ENCODE measurements at places on chromosomes 13 and 19.

- DNase-seq = peak; percentile 77
These were observed 142.2 kb downstream of the SIPA1L3 start for GRCh38 chr19:38049105-38049649.

GRCh38 chr13:93183302-93183701 lies 43.3 kb upstream of the GPC6 start:
- DNase-seq = no peak

DNA sequence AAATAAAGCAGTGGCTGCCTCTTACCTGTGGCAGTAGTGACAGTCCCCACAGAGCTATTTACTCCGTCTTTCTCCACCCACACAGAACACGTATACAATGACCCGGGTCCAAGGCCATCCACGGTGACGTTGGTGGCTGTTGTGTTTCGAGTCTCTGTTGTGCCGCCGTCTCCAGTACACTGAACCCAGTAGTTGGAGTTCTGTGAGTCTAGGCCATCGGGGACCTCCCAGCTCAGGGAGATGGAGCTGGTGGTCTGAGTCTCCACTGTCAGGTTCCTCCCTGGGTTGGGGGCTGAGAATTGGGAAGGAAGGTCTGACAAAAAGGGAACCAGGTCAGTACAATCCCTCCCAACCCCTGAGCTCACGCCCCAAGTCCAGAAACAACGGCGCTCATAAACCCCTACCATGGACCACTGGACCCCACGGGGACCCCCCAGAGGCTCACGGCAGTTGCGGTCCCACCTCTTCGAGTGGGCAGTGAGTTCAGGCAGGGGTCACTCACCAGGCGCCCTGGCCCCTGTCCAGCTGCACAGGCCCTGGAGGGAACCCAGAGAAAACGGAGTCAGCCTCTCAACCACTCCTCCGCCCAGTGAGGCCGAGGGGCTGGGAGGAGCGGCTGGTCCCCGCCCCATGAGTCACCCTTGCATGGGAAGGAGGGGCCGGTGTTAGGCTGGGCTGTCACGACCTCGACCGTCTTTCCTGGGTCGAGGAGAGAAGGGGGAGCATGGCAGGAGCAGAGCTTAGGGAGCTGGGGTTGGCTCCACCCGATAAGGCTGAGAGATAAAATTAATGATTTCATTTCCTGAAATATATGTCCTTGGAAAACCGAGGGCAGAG lies 2.4 kb downstream of the PTPRH start:
- peak; percentile 89 for DNase-seq

GRCh38 chr13:114285166-114285808 lies 3.9 kb downstream of the UPF3A start:
- DNase-seq = no peak

GRCh38 chr13:105343134-105343806 lies 1192.2 kb downstream of the EFNB2 start:
- no peak for DNase-seq

DNA sequence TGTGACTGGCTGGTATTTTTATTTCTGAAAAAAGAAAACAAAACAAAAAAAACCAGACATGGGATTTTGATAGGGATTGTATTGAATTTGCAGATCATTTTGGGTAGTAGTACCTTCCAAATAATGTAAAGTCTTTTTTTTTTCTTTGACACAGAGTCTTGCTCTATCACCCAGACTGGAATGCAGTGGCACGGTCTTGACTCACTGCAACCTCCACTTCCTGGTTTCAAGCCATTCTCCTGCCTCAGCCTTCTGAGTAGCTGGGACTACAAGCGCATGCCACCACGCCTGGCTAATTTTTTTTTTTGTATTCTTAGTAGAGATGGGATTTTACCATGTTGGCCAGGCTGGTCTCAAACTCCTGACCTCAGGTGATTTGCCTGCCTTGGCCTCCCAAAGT lies 4.2 kb downstream of the ZNF101 start:
- no peak for DNase-seq

- peak; percentile 48 for DNase-seq
These were observed 5.8 kb upstream of the USE1 start for GRCh38 chr19:17209126-17210036.

GRCh38 chr13:94617389-94618000 lies 15.8 kb downstream of the GPR180 start:
- peak; percentile 17 for DNase-seq

- no peak for DNase-seq
These were observed 20.4 kb downstream of the COG6 start for GRCh38 chr13:39675904-39676303.

- DNase-seq = no peak
These were observed 310.2 kb downstream of the SLITRK5 start for GRCh38 chr13:87981416-87981815.

GRCh38 chr13:42547612-42548011 lies 26.3 kb upstream of the TNFSF11 start:
- DNase-seq = no peak

- DNase-seq = no peak
These were observed 6.8 kb upstream of the DPRX start for GRCh38 chr19:53624771-53625545.

DNA sequence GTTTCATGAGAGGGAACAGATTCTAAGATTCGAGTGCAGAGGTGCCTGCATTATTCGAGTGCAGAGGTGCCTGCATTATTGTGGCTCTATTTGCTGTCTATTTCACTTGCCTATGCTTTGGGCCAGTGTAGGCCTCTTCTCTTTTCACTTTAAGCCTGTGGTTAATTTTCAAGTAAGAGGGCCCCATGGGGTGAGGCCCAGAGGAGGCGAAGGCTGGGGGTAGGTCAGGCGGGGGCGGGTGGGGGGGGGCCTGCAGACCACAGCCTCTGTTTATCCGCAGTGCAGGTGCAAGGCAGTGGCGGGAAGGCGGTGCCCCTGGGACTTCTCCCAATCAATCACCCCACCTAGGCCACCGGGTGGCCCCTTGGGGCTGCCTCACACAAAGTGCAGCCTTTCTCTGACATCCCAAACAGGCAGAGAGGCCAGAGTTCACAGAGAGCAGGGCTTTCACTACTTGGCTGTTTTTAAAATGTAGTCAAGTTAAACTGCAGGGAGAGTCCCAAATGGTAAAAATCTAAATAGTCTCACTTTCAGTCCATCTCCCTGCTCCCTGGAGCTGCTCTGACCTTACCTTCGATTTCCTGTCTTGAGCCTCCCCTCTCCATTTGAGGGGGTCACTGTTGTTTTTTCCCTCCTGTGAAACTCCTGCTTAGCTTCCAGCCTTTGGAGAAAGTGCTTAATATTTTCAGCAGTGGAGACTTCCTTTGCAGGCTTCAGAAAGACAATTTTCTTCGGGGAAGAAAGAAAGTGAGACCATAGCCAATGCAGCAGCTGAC lies 249.0 kb downstream of the DLEU7 start:
- DNase-seq = no peak

DNA sequence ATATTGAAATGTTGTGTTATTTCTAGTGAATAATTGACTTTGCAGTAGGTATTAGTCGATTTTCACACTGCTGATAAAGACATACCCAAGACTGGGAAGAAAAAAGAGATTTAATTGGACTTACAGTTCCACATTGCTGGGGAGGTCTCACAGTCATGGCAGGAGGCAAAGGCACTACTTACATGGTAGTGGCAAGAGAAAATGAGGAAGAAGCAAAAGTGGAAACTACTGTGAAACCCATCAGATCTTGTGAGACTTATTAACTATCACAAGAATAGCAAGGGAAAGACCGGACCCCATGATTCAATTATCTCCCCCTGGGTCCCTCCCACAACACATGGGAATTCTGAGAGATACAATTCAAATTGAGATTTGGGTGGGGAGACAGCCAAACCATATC lies 9.9 kb upstream of the C5AR2 start:
- DNase-seq = no peak

DNA sequence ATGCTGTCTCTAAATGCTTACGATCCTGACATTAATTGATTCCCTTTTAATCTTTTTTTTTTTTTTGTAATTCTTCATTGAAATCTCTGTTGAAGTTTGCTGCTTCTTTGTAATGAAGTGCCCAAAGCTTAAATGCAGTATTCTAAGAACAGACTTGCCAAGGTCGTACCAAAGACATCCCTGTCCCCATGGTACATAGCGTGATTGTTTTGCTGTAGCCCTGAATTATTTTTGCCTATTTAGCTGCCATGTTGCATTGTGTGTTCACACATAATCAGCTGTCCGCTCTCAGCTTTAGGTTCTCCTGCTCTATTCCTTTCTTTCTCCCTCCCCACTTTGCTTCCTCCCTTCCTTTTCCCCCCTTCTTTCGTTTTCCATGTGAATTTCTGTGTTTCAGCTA lies 21.1 kb downstream of the FGF9 start:
- DNase-seq = no peak

DNA sequence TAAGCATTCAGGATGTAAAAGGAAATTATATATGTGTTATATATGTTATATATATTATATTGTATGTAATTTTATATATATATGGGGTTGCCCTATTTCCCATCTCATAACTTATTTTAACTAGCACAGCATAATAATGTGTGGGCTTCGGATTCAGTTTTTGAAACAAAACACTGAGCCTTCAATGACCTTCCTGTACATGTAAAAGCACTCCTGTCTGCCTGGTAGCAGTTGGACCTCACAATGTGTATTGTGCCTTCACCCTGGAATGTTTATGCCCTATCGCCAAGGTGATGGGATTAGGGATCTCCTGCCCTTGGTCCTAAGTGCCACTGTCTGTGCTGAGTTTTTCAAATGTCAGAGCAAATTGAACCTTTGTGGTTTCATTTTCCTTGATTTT lies 968.8 kb downstream of the TUBA3C start:
- no peak for DNase-seq

GRCh38 chr19:53294786-53295441 lies 27.4 kb upstream of the VN1R4 start:
- DNase-seq = no peak

- no peak for DNase-seq
These were observed 7.4 kb upstream of the PGPEP1 start for GRCh38 chr19:18332917-18333530.

- DNase-seq = peak; percentile 77
These were observed 25.1 kb downstream of the SIPA1L3 start for GRCh38 chr19:37931881-37932655.

GRCh38 chr13:31100721-31101120 lies 61.0 kb downstream of the HSPH1 start:
- DNase-seq = no peak

DNA sequence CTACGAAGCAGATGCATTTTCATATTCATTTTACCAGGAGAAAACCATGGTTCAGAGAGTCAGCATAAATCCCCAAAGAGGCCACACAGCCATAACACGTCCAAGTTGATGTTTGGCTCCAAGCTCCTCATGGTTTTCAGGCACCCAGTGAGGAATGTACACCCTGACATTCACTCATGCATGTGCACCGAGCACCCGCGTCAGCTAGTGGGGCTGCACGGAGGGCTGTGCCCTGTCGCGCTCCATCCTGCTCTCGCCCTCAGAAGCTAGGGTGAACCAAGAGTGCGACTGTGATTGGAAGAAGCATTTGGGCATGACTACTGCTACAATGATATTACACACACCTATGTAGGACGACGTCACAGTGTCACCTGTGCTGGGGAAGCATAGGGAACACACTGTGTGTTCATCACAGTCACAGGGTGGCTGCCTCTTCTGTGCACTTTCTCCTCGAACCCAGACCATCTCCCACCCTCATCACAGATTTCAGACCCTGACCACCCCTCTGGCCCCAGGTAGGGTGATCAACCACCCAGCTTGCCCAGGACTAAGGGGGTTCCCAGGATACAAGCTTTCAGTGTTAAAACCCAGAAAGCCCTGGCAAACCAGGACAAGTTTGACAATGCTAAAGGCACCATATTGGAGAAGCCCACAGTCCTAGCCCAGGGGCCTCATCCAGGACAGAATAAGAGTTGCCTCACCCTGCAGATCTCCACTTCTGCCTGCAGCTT lies 148.6 kb upstream of the ZNF507 start:
- no peak for DNase-seq

DNA sequence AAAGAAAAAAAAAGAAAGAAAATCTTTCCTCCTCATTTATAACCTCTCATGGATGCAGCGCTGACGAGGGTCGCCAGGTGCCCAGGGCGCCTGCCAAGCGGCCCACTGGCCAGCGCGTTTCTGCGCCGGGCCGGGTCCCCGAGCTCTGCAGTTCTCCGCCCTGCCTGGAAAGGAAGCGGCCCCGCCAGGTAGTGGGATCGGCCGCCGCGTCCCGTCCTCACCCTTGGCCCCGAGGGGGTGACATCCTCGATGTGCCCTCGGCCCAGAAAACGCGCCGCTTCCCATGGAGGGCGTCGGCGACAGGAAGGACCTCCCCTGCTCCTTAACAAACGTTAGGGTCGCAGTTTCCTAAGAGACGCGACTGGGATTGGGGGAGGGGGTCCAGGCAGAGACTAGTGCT lies 56.9 kb downstream of the ZNF726 start:
- DNase-seq = no peak

DNA sequence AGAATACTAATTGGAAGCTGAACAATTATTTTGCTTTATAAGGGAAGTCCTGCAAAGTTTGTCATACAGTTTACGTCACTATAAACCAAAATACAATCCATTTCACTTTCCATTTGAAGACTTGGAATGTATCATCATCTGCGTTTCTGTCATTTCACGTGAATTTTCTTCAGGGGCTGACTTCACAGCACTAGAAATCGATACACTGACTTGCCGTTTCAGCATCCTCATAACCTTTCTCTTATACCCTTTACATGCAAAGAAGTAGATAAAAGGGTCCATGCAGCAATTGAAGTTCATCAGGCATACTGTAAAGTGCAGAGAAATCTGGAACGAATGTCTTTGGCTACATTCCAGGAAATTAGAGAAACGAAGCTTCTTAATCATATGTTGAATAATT lies 12.2 kb downstream of the GPR183 start:
- DNase-seq = no peak

DNA sequence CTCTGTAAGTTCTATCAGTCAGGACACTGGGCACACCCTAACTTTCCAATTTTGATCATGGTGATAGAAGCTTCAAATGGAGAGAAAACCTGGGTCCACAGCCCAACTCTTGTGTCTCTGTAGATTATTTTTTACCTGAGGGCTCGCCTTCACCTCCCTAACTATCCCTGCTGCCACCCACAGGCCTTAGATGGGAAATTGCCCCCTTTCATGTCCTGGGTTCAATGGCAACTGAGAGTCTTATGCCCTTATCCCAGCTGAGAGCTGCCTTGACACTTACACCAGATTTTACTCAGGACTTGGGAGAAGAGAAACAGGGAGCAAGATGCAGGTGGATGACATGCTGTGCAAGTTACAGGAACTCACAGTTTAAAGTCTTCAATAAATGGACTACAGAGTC lies 81.7 kb downstream of the RAP2A start:
- DNase-seq = no peak

GRCh38 chr19:30567536-30568232 lies 195.5 kb downstream of the ZNF536 start:
- DNase-seq = peak; percentile 27
